Activated CD4-positive, alpha-beta T cell treated with anti-CD3 and anti-CD28 coated beads for 4 hours (primary cell): ENCODE measurements at places on chromosomes 2 and 18.

DNA sequence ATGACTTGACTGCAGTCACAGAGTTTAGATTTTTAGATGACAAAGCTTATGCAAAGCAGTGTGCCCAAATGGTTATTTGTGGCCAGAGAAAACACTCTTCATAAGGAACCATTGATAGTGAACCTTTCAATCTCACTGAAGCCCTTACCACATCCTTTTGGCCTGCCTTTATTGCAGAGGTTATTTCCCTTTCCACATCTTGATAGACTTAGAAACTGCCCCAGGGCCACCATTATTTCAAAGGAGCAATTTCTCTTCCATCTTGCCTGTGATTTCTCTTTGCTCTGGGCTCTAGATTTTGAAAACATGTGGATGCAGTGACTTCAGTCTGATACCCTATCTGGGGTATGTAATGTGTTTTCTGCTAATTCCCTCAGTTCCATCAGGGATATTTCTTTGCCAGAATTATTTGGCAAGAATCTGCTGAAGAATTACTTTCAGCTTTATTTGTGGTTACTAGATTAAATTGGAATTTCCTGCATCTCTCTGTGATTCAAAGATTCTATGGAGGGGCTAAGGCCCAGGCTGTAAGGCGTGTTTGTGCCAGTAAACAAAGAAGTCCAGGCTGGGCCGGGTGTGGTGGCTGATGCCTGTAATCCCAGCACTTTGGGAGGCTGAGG is 51.0 kb downstream of the MOGAT1 start:
- no peak for DNase-seq

- DNase-seq = no peak
These were observed 29.9 kb upstream of the IMPA2 start for GRCh38 chr18:11951390-11951851.

- DNase-seq = no peak
These were observed 21.3 kb downstream of the PIGN start for GRCh38 chr18:62165583-62165982.

DNA sequence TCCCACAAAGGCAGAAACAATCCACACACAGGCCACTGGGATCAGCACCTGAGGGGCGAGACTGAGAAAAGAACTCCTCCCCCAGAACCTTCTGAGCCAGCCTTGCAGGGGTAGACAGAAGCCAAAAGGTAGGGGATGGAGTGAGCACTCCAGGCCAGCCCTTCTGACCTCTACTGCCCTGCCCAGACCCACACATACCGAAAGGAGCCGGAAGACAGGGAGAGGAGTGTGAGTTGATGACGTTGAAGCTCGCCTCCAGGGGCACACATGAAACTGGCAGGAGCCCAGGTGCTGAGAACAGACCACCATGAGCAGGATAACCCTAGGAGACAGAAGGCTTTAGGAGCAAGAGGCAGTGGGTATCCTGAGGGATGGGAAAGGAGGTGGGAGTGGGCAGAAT is 1.8 kb downstream of the SLC23A3 start:
- no peak for DNase-seq

- DNase-seq = no peak
These were observed 57.6 kb downstream of the SMAD7 start for GRCh38 chr18:48893061-48893607.

DNA sequence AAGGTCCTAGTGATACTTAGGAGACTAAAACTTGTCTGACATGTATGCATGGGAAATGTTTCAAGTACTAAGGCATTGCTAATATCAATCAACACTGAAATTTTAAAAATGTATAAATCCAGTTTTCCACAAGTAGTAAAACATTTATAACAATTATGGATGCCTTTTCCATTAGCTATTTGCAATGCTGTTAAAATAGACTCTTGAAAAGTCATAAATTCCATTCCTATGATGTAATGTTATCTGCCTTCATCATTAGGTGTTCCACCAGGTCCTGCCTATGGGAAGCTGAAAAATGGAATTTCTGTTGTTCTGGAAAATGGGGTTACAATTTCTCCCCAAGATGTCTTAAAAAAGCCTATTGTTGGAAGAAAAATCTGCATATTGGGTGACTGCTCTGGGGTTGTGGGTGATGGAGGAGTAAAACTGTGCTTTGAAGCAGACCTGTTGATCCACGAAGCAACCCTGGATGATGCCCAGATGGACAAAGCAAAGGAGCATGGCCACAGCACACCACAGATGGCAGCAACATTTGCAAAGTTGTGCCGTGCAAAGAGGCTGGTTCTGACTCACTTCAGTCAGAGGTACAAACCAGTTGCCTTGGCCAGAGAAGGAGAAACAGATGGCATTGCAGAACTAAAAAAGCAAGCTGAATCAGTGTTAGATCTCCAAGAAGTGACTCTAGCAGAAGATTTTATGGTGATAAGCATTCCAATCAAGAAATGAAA is 18.7 kb downstream of the ELAC1 start:
- no peak for DNase-seq

GRCh38 chr18:63765837-63766236 is 9.4 kb upstream of the SERPINB7 start:
- DNase-seq = no peak

GRCh38 chr2:203625701-203626100 is 80.7 kb upstream of the CD28 start:
- DNase-seq = no peak

- no peak for DNase-seq
These were observed 62.6 kb downstream of the METTL4 start for GRCh38 chr18:2508678-2509077.

DNA sequence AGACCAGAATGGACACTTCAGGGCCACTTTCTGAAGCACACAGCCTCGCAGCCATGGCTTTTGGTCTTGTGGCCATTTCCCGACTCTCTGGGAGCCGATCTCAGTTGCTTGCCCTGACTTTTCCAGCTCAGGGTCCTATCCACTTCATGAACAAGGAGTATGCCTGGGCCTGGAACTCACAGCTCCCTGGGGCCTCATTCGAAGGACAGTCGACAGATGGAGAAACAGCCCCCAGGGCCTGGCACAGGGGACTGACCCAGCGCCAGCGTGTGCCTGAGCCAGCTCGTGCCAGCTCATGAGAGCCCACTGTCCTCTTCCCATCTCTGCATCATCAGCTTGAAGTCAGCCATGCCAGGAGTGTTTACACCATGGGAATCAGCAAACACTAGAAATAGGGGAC is 134.6 kb upstream of the GPC1 start:
- no peak for DNase-seq

- DNase-seq = no peak
These were observed 51.1 kb upstream of the ZNF236 start for GRCh38 chr18:76771192-76771799.

DNA sequence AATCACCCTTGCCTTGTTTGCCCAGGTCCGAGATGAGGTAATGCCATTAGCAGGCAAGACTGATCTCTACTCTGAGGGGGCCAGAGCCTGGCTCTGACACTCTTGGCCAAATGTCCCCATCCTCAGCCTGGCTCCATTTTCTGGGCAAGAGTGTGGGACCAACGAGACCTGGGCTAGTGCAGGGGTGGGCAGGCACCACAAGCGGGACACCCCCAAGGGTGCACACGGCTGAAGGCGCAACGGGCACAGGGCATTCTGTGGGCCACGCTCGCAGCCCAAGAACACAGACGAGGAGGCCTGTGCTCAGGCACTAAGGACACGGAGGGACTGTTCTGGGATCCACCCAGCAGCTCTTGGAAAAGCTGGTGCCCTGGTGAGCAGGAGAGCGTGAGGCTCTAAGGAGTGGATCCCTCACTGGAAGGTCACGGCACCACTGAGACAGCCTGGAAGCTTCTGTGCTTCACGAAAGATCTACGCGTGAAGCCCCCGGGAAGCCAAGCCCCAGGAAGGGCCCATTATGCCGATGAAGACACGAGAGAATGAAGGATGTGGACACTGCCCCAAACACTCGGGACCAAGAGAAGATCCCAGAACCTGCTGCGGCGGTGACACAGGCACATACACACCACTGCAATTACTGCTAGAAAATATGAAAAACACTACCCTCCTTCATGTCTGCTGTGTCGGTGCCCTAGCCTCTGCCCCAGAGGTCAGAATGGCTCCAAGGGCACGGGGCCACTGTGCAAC is 138.2 kb downstream of the HDAC4 start:
- DNase-seq = no peak

- no peak for DNase-seq
These were observed 14.9 kb downstream of the SIX2 start for GRCh38 chr2:44994377-44994776.

GRCh38 chr2:25274868-25275574 is 66.7 kb downstream of the DNMT3A start:
- peak; percentile 71 for DNase-seq

DNA sequence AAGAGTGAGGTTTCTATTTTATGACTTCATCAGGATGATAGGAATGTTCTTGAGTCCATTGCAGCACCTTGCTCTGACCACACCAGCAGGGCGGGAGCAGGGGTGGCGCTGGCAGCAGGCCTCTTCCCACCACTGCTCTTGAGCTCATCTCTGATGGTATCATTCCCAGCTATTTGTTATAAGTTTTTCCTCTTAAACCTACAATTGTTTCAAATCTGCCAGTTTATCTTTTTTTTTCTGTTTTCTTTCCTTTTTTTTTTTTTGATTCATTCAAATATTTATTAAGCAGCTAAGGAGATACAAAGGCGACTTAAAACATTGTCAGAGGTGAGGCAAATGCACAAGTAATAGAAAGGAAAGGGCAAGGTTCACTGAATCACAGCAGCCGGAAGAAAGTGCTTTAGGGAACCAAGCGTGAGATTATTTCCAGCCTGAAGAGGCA is 28.7 kb downstream of the NIFK start:
- no peak for DNase-seq

- no peak for DNase-seq
These were observed 68.3 kb downstream of the ICOS start for GRCh38 chr2:204004912-204005311.

DNA sequence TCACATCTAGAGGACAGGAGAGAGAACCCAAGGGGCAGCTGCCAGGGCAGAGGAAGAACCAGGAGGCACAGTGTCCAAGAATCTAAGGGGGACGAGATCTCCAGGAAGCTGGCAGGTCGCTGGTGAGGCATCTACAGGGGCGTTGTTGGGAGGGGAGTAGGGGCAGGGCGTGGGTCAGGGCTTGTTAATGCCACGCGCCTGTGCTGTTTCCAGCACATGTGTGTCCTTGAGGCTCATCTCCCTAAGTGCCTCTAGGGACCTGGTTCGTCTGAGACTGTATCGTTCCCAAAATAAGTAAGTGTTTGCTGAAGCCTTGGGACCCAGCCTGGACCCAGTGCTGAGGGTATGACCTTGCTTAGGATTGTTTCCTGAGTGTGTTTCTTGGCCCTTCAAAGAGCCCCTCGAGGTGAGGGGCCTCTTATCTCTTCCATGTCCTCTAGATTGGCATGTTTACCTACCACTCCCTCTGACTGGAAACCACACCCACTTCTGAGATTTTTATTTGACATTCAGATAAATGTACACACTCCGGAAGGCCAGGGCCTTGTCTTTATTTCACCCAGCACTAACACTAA is 22.2 kb downstream of the HK2 start:
- DNase-seq = no peak

DNA sequence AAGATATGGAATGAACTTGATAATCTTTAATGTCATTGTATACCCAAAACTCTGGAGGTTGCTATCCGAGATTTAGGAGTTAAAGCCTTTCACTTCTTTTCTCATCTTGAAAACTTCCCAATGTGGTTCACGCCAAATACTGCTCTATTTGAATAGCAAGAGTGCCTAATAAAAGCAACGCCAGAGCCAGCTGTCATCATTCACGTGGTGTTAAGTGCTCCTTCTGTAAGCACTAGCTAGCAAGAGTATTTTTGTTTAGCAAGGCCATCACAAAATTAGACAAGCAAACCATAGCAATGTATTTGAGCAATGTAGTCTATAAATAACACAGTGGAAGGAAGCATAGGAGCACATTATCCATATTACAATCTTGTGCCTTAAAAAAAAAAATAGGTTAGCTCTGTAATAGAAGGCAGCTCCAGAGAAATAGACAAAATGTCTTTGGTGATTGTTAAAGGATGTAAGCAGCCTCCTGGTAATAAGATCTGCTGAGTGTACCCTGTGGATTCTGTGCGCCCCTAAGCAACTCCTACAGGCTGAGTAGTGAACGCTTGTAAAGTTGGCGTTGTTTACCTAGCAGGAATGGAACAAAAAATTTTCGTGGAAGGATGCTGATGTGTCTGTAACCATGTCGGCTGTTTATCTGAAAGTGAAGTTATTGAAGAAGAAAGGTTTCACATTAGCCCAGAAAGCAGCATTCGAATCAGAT is 518.0 kb downstream of the CNTNAP5 start:
- DNase-seq = no peak

DNA sequence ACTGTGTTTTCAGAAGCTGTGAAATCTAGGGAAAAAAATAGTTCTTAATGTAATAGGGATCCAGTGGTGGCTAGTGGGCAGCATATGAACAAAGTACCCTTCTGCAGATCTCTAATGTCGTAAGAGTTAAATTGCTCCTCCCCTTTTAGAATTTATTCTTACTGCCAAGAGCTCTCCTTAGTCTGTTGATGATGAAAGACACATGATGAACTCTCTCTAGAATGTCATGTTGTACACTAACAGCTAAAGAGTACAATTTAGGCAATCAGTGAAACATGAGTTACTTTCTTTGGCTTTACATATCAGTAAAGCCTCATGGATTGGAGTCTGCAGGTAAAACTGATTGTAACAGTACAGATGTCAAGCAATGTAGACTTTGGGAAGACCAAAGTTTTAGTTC is 84.2 kb downstream of the SLC39A10 start:
- DNase-seq = no peak

DNA sequence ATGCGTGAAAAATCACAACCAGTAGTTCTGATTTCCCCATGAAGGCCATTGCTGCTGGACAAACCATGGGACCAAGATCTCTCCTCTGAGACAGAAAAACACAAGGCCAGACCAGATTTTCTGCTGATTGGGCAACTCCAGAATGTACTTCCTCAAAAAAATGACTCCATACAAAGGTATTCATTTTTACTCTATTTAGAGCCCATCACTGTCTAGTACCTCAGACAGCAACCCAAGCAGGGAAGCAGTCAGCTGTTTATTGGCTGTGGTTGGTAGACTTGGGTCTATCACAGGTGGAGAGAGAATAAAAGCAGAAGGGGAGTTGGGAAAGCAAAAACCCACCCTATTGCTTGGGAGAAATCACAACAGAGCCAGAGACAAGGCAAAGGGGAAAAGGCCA is 219.9 kb downstream of the PIK3C3 start:
- DNase-seq = no peak

- DNase-seq = no peak
These were observed 84.8 kb upstream of the TCF4 start for GRCh38 chr18:55672574-55673361.

GRCh38 chr2:69305712-69306392 is 81.2 kb downstream of the GFPT1 start:
- DNase-seq = no peak

- DNase-seq = no peak
These were observed 11.4 kb upstream of the TRAPPC8 start for GRCh38 chr18:31954349-31954748.

GRCh38 chr18:36629138-36629530 is 199.7 kb downstream of the TPGS2 start:
- no peak for DNase-seq
